Activated CD4-positive, CD25-positive, alpha-beta regulatory T cell treated with anti-CD3 and anti-CD28 coated beads, Interleukin-2, amount 50 U/mL, for 24 hours (primary cell): ENCODE measurements at places on chromosomes 6 and 20.
A peak's percentile ranks its signal among the peaks of the same experiment; 100 is the strongest.

- ATAC-seq: no peak
Observed at GRCh38 chr20:22339091-22339881, 245.1 kb downstream of the FOXA2 start.

GRCh38 chr20:20292472-20292871 is 75.4 kb upstream of the INSM1 start:
- ATAC-seq: no peak

- ATAC-seq: no peak
Observed at GRCh38 chr20:7091655-7092054, 324.2 kb downstream of the BMP2 start.

- ATAC-seq: peak; percentile 88
Observed at GRCh38 chr6:167047554-167047953, 48.4 kb downstream of the CEP43 start.

DNA sequence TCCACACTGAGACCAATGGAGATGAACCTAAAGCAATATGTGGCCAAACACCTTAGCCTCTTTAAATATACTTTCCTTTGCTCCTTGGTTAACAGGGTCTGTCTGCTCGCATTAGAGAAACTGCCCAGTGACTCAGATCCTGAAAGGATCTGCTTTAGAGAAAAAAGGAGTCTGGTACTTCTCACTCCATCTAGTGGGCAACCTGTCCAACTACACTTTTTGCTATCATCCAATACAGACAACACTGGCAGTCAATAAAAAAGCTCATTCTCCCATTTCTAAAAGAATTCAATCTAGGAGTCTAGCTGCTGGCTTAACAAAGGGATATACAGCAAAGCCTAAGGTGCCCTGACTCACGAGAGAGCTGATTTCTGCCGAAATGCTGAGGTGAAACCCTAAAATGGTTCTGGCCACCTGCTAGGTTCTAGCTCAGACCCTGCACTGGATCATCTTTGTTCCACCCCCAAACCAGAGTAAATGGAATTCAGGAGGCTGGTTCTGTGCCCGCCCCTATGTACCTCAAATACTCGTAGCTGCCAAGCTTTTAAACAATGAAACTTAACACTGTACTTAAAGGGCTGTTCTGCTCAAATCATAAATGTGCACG is 11.5 kb downstream of the GNL1 start:
- ATAC-seq: peak; percentile 54

DNA sequence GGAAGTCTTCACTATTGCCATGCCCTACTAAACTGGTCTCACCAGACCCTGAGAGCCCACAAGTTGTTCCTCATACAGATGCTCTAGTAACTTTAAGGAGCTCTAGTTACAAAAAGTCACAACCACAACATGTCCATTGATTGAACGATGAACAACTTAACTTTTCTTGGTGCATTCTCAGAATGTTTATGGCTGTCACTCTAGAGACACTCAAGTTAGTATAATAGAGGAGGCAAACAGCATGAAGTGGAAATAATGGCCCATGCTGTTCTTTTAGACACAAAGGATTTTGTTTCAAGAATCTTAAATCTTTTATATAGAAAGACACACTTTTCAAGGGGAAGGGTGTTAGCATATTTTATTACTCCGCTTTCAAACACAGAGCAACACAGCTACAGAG is 934.4 kb downstream of the HACE1 start:
- no peak for ATAC-seq

- peak; percentile 32 for ATAC-seq
Observed at GRCh38 chr6:113969888-113970804, 802 bp downstream of the HDAC2 start.

DNA sequence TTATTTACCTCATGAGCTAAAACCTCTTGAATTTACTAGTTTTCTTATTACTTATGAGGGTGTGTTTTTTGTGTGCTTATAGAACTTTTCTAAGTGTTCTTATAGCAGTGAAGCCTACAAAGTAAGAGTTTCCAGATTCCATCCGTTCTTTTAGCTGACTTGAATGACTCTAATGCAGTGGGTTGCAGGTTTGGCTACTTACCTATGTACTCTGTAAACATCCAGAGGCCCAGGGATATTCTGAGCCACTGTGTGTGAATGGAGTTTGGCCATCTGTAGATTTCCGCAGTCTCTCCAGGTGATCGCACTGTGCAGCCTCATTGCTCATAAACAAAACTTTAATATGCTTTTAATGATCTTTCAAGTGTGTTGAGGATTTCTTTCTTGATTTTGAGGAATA is 157.8 kb downstream of the MYO6 start:
- no peak for ATAC-seq

DNA sequence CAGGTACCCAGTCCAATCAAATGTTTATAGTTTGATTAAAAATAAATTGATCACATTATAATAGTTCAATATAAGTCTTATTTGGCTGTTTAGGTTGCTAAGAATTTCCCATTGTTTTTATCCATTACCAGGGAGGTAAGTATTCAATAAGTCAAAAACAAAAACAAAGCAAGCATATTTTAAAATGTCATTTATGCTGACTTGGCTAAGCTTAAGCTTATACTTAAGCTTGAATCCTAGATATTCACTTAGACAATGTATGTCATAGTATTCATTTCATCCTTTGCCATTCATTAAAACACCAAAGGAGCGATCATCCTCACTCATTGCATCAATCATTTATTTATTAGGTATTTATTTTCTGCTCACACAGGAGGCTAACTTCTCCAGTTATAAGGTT is 144.9 kb downstream of the PRL start:
- no peak for ATAC-seq

GRCh38 chr6:1463275-1463674 is 73.9 kb downstream of the FOXF2 start:
- ATAC-seq: no peak

GRCh38 chr6:11207199-11207968 is 25.1 kb downstream of the NEDD9 start:
- ATAC-seq: no peak

- no peak for ATAC-seq
Observed at GRCh38 chr6:41922154-41922553, 855 bp downstream of the BYSL start.
